A549 treated with GW870086 at 1 μM for 4 hours (cell line): ENCODE measurements at places on chromosomes 5 and 9. TPM values are rescaled to one million over a fixed set of nuclear protein-coding genes. Genes with fewer than 3 reads are reported as not detected.

The DEPDC1B gene
- total RNA-seq: 14.6 to 18.6 TPM (median 15.0 TPM) in 5 replicates

The ISL1 gene
- total RNA-seq: 0.14 TPM in 1 of 5 replicates, not detected in the others

The IFNA13 gene
- total RNA-seq: not detected in 5 replicates

The IL13 gene
- total RNA-seq: 0.12 TPM in 1 of 5 replicates, not detected in the others
